Activated CD8-positive, alpha-beta memory T cell treated with anti-CD3 and anti-CD28 coated beads for 1 hour (primary cell): ENCODE measurements at places on chromosomes 7 and 10.

DNA sequence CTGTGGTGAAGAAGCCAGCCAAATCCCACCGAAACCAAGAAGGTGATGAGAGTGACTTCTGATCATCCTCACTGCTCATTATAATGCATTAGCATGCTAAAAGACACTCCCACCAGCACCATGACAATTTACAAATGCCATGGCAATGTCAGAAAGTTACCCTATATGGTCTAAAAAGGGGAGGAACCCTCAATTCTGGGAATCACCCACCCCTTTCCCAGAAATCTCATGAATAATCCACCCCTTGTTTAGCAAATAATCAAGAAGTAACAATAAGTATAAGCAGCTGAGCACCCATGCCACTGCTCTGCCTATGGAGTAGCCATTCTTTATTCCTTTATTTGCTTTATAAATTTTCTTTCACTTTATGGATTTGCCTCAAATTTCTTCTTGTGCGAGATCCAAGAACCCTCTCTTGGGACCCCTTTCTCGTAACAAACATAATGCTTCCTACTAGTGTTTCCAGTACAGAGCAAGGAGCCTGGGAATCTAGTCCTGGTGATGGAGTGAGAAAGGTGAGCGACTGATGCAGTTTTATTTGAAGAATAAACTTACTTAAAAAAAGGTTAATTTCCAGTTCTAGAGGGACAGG, 18.4 kb upstream of the EXOC6 start:
- DNase-seq, result no peak

GRCh38 chr7:128357217-128357613, 4.3 kb downstream of the PRRT4 start:
- DNase-seq, result no peak

DNA sequence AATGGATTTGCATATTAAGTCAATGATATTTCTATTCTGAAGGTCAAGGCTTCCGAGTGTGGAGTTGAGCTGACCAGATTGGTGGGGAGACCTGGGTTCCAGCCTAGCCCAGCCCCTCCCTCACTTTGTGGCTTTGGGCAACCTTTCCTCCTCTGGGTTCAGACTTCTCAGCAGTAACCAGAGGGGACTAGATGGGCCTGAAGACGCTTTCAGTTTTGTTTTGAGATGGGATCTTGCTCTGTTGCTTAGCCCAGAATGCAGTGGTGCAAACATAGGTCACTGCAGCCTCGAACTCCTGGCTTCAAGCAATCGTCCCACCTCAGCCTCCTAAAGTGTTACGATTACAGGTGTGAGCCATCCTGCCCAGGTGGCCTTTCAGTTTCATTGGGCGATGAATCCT, 68.1 kb upstream of the LEP start:
- DNase-seq, result no peak

DNA sequence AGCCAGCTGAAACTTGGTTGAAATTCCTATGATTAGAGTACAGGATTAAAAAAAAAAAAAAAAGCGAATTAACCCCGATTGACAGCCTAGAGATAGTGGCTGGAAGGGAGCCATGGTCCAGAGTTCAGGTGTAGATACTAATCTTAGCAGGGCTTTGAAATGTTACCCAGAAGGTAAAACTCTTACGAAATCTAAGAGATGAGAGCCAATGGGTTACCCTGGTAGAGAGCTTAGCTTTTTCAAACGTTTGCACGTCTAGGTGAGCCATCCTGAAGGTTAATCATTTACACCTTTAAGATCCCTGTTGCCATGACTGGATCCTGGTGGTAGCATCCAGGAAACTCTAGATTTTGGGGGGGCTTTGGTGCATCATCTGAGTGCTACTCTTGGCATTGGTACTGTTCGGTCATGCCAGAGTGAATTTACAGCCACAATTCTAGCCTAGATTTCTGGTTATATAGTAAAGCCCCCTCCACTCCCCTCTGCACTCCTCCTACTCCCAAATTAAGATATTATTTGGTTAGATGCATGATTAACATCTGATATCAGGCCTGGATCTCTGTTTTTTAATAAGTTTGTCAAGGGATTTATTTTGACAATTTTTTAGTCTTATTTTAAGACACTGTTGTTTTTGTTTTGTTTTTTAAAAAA, 1.2 kb downstream of the AGFG2 start:
- DNase-seq, result no peak

- DNase-seq, result no peak
These were observed 55.2 kb upstream of the FRMD4A start for GRCh38 chr10:14385596-14386593.

DNA sequence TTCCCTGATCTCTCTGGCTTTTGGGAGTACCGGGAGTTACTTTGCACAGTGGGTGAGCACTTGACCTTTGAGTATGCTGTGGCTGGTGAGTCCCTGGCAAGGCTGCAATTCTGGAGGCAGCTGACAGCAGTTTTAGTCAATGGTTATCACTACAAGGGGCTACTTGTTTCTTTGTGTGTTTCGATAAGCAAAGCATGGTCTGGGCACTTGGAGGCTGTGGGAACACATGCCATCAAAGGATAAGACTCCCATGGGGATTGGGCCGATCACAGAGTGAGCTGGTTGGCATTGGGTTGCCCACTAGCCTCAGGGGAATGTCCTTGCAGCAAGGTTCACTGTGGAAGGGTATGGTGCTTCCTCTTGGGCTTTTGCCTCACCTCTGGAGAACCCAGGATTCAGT, 208.2 kb downstream of the SNX13 start:
- DNase-seq, result no peak

- no peak for DNase-seq
These were observed 26.5 kb downstream of the CDH23 start for GRCh38 chr10:71423250-71423649.

- no peak for DNase-seq
These were observed 261.2 kb downstream of the GLI3 start for GRCh38 chr7:41975849-41976248.

- no peak for DNase-seq
These were observed 337.6 kb upstream of the SEMA3A start for GRCh38 chr7:84532196-84532595.

GRCh38 chr7:29076631-29077030, 69.7 kb downstream of the CPVL start:
- no peak for DNase-seq

- no peak for DNase-seq
These were observed 21.5 kb upstream of the OR6B1 start for GRCh38 chr7:143978585-143978984.

- no peak for DNase-seq
These were observed 189.2 kb downstream of the TAX1BP1 start for GRCh38 chr7:27929127-27929526.

- no peak for DNase-seq
These were observed 12.7 kb upstream of the AGR2 start for GRCh38 chr7:16817536-16817935.

- no peak for DNase-seq
These were observed 112.1 kb downstream of the GALNT11 start for GRCh38 chr7:152137476-152138025.

GRCh38 chr7:82056282-82056681, 286.4 kb upstream of the HGF start:
- no peak for DNase-seq

DNA sequence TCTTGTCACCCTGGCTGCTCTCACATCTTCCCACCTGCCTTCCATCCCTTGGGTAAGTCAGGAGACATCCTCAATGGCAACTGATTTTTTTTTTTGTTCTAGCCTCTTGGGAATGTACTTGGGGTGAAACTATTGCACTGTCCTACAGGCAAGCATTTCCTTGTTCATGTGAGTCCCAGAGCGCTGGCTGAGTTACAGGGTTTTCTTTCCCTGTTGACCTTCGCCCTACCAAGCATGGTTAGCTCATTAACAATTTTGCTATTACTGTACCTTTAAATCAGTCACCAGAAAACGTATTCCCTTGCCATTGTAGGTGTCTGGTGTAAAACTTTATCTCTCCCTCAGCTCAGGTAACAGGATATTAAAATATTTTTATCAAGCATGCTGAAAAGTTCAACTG, 98.9 kb downstream of the PRLHR start:
- DNase-seq, result no peak

- no peak for DNase-seq
These were observed 60.7 kb upstream of the PFKP start for GRCh38 chr10:3006607-3007006.

- no peak for DNase-seq
These were observed 73.9 kb upstream of the PDGFA start for GRCh38 chr7:593324-594115.

DNA sequence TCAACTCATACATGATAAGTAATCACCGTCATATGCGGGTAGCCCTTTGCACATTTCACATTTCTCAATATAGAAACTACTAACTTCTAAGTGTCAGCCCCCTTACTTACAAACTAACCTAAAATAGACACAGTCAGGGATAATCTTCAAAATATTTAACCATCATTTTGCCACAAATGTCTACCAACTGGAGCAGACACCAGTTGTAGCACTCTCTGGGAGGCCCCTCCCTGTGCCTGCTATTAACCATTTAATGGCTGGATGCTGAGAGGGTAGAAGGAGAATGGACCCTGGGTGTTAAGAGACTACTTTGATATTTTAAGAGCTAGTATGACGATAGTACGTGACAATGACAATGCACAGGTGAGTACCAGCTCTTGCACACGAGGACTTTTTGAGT, 116.4 kb downstream of the SORBS1 start:
- DNase-seq, result no peak

GRCh38 chr10:57102236-57102635, 741.2 kb upstream of the ZWINT start:
- DNase-seq, result no peak

DNA sequence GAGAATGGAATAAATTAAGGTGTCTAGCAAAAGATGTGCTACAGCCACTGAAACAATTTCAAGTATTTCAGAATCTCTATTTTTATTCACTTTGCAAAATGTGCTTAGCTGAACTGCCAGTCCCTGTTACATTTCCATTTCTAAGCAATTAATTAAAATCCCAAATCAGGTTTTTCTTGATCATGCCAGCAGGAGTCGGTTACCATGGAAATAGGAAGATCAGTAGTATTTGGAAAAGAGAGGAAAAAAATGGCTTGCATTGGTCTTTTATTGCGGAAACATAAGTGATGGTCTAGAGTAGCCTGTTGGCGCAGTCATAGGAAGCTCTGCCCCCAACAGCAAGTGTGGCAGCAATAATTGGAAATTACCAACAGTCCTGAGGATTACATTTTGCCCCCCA, 867.1 kb downstream of the GATA3 start:
- no peak for DNase-seq

DNA sequence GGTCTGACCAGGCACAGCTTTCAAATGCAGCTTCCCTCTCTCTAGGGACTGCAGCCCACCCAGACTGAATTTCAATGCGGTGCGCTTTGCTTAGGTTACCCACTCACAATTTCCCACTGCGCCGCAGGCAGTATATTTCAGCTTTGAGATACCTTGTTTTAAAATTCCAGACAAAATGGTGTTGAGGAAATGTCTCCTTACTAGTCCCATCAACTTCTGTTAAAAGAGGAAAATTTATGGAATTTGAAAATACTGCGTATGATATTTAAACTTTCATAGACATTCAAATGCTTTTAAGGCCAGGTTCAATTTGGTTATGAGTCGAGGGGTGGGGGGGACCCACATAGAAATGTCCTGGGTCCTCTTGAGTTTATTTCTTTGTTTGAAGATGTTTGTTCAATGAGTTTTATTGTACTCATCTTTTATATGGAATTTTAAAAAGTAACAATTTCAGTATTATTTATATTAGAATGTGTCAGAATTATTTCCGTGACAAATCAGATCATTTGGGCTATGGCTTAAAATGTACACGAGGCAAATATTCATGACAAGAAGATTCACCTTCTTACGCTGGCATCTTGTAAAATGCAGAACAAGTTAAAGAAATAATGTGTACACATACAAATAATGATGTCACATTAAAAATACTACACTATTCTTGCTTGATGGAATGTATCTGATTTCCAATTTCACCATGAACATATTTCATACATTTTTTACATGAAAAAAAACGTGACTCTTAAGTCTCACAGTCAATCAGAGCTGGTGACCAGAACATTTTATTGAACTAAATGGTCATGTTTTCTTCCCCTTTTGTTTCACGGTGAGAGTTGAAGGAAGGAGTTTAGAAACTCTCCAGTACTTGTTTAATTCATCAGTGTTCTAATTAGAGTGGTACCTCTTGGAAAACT, 1.3 kb downstream of the IKZF1 start:
- DNase-seq, result no peak

- DNase-seq, result no peak
These were observed 5.8 kb downstream of the ITPRIP start for GRCh38 chr10:104332243-104333031.

- no peak for DNase-seq
These were observed 58.7 kb upstream of the NANOS1 start for GRCh38 chr10:118970770-118971169.

GRCh38 chr7:17774248-17774647, 166.0 kb downstream of the SNX13 start:
- DNase-seq, result no peak

DNA sequence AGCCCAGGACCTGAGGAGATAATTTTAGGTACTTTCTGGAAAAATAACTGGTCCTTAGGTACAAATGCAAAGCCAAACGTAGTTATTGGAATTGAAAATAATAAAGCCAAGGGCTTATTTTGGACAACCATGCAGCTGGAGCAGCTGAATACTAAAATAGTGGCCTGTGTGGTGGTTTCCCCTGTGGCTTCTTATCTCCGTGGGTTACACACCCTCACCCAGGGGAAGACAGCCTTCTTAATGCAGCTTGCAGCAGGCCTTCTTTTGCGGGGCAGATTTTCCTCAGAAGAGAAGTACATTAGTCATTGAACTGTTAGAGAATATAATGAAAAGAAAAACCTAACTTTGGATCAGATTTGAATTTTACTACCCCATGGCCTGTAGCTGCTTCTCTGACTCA, 133.5 kb downstream of the ST7 start:
- no peak for DNase-seq
